Activated CD8-positive, alpha-beta memory T cell treated with anti-CD3 and anti-CD28 coated beads for 1 hour (primary cell): ENCODE measurements at places on chromosomes 4 and X.

- peak; percentile 50 for DNase-seq
Measured at GRCh38 chrX:16882702-16883486, 12.7 kb upstream of the RBBP7 start.

DNA sequence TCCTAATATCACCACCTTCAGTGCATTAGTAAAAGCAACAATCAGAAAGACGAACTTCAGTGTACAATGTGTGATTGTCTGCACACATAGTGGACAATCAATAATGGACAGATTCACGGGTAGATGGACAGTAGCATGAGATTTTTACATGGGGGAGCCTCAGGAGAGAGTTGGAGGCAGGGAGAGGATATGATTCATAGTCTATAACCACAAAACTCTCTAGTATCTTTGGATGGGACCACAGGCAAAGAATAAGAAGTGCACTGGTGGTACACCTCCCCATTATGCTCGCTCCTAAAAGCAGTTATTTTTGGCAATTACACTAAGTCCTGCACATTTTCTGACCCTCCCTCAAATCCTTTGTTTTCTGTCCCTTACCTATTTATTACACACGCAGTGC is 624.4 kb upstream of the ACTRT1 start:
- no peak for DNase-seq

DNA sequence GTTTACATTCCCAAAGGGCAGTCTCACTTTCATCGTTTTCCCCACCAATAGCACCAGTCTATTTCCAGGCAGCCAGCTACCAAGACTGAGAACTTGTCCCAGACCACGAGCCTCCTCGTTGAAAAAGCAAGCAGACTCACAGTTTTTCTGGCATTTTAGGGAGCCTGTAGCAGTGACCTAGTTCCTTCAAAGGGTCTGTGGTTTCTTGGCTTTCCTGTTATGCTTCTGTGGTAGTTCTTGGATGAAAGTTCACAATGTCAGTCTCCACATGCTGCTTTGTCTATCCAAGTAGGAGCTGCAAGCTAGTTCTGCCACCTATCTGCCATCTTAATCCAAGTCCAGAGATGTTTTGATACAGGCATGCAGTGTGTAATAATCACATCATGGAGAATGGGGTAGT is 151.6 kb upstream of the ZC4H2 start:
- no peak for DNase-seq

- no peak for DNase-seq
Measured at GRCh38 chr4:688854-689681, at the start of gene SLC49A3. Gene SLC49A3, minus strand, starts transcription at chr4:689151. Its CDS starts 24 bp downstream, at chr4:689127.

DNA sequence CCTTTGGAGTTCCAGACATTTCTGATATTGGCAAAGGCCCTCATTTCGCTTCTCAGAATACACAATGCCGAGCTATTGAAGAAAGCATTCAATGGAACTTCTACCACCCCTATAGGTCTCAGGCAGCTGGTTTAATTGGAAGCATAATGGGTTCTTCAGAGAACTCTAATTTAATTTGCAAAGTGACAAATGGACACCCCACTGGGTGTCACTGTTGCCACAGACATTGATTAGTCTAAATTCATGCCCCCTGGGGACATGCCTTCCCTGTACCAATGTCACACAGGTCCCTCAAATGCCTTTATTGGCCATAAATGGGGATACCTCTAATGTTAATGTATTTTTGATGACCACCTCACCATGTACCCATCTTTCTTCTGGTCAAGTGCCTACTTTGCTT is 22.9 kb upstream of the TMEM255A start:
- DNase-seq, result no peak

DNA sequence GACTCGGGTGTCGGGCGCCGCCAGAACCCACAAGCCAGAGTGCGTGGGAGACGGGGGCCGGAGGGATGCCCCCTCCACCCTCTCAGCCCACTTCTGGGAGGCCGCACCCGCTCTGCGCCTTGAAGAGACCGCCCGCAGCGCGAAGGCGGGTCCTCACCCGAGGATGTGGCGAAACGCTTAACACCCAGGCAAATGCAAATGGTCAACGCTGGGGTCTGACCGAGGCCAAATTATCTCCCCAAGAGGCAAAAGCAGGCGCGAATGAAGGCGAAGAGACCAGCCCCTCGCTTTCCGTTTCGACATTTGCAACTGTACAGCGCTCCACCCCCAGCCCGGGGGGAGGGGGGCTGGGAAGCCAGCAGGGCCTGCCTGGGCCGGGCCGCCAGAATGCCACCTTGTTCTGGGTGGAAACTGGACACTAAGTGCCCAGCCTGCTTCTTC is 137.7 kb upstream of the ZIC3 start:
- no peak for DNase-seq

GRCh38 chrX:109839694-109840567 is 106.9 kb upstream of the ACSL4 start:
- DNase-seq, result no peak
